ENCODE measurements at places on chromosomes 11 and 22.

DNA sequence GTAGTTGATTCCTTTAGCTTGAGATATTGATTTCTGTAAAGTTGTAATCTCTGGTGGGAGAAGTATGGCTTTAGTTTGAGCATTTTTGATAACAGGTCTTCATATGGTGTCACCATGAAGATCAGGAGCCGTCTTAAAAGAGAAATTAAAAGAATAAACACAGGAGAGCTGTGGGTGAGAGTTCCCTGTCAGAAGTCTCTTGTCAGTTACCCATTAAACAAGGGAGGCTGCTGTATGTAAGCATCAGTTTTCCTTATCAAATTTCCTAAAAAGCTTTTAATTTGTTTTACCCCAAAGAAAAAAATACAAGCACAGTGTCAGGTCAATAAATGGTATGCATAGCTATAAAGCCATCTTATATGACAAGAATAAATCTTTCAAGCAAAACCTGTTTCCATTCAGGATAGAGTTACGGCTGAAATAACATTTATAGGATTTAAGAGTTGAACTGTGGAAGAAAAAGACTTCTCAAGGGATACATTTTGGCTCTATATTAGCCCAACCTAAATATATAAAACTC lies 767.5 kb downstream of the JRKL start:
- DNase-seq = no peak

DNA sequence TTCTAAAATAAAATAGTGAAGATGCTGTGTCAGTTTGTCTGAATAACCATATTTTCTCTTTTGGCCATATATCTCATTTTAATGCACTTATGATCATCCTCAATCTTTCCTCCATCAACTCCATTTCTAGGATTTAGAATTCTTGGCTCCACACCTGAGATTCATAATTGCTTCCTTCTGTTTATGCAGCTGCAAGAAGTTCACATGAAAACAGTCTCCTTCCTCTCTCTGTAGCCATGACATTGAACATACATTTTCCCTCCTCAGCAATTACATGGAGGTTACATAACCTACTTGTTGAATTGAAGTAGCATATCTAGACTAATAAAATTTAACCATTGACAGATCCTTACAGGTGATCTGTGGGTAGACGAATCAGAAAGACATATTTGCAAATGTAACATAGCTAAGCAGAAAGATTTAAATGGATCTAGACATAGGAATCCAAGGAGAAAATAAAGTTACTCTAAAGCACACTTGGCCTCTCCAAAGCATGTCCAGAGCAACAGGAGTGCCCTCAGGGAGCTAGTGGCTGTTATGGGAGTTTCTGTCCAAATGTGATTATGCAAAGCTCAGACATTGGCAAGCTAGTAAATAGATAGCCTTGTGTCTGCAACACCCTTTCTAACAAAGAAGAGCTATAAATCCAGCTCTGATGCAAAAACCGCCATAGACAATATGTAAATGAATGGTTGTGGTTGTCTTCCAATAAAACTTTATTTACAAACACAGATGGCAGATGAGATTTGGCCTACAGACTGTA lies 119.9 kb upstream of the MPPED2 start:
- DNase-seq = no peak

DNA sequence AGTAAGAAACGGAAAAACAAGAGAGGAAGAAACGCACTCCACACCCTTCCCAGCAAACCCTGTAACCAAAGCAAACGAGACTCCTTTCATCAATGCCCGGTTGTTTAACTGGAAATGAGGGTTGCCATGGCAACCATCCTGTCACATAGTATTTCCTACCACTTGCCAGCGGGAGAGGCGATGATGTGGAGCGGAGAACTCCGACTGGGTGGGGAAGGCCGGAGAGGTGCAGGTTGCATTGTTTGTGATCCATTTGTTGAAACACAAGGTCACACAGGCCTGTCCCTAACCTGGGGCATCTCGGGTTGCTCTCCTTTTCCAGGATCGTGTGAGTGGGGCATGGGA lies 609.9 kb downstream of the BUD13 start:
- DNase-seq = no peak

DNA sequence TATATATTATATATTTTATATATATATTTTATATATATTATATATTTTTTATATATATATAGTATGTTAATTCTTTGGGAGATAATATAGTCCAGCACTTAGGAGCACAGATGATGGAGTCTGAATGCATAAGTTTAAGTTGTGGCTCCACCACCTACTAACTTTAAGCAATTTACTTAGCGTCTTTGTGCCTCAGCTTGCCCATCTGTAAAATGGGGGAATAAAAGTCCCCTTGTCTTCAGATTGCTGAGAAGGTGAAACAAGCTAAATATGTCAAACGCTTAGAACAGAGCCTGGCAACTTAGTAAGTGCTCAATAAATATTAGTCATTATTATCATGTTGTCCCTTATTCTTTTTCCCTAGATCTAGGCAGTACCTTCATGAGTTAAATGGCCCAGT lies 27.5 kb downstream of the DSCAML1 start:
- no peak for DNase-seq

- DNase-seq = no peak
Measured at GRCh38 chr22:45225732-45226502, 14.8 kb downstream of the KIAA0930 start.

GRCh38 chr11:47285969-47286770 lies 16.2 kb downstream of the MADD start:
- no peak for DNase-seq
